ENCODE measurements at places on chromosomes 1 and 21. TPM values are rescaled to one million over a fixed set of nuclear protein-coding genes. Genes with fewer than 3 reads are reported as not detected.

Gene SMG7
- 23.5 TPM for total RNA-seq

DNA sequence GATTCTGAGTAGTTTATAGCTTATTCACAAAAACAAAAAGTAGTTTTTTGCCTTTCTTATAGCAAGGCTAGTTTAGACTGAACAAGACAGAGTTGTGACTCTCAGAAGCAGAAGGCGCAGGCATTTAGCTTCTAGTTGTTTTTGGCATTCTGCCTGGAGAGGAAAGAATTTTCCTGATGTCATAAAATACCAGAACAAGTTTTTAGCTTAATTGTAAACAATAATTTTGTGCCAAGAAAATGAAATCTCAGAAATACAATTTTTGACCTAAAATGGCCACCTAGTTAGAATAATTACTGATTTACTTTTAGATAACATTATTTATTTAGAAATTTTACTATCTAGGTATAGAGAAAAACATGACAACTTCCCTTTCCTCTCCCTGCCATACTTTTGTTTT, 1.0 kb downstream of the DNAJB4 start:
- H3K4me3 ChIP-seq = peak overlapping the region; percentile 52
- no peaks in the 10 kb centered on the region for H3K27me3 ChIP-seq
- DNase-seq = no peak

GRCh38 chr1:39129514-39129913, 75.0 kb upstream of the MACF1 start:
- no peak for DNase-seq
- no peaks in the 10 kb centered on the region for H3K27me3 ChIP-seq
- peaks cover 9% of the 10 kb centered on the region for H3K4me1 ChIP-seq

DNA sequence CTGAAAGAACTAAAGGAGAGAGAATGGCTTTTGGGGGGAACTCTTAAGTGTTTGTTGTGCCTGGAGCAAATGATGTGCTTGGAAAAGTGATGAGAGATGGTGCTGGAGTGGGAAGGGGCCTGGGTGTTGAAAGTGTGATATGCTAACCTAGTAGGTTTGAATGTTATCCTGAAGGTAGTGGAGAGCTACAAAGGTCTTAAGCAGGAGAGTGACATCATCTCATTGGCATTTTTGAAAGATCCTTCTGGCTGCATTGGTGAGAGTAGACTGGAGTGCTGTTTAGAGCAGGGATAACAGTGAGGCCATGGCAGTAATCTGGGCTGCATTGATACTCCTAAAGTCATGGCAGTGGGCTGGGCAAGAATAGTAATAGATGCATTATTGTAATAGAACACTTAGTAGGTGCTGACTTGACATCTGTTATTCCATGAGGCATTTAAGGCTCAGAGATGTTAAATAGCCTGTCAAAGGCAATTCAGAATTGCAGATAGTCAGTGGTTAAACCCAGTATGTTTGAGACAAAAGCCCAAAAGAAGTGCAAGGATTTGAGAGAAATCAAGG, 44.5 kb downstream of the MDM4 start:
- no peak overlapping the region for H3K4me3 ChIP-seq
- no peaks in the 10 kb centered on the region for H3K36me3 ChIP-seq
- no peaks in the 10 kb centered on the region for H3K27me3 ChIP-seq
- no peaks in the 10 kb centered on the region for H3K4me1 ChIP-seq
- no peak overlapping the region for H3K27ac ChIP-seq
- DNase-seq = no peak

- H3K4me3 ChIP-seq = no peak overlapping the region
- H3K36me3 ChIP-seq = no peaks in the 10 kb centered on the region
- no peaks in the 10 kb centered on the region for H3K27me3 ChIP-seq
- H3K4me1 ChIP-seq = no peaks in the 10 kb centered on the region
These were observed 22.2 kb downstream of the FAM151A start for GRCh38 chr1:54600947-54601721.
